ENCODE measurements at places on chromosomes 1 and 21. TPM values are rescaled to one million over a fixed set of nuclear protein-coding genes. Genes with fewer than 3 reads are reported as not detected.

Gene LCE3D
- total RNA-seq: not detected

Gene CELA3B
- total RNA-seq: not detected

Gene PWP2
- total RNA-seq: 1.2 TPM

Gene ANGPTL3
- total RNA-seq: not detected

Gene NLRP3
- total RNA-seq: 0.71 TPM

Gene DCST1
- not detected for total RNA-seq

Gene RXRG
- total RNA-seq: 5.3 TPM

Gene INSRR
- total RNA-seq: 0.12 TPM

Gene MFAP2
- 7.9 TPM for total RNA-seq

Gene PRMT6
- total RNA-seq: 5.1 TPM

Gene GPR52
- total RNA-seq: 1.5 TPM

Gene LRRC39
- total RNA-seq: 61.2 TPM

Gene NEXN
- 235 TPM for total RNA-seq

Gene WDR64
- not detected for total RNA-seq

Gene PLPPR4
- 1.9 TPM for total RNA-seq

Gene LDLRAD1
- not detected for total RNA-seq

Gene RGS18
- 2.3 TPM for total RNA-seq

Gene PAPPA2
- 0.89 TPM for total RNA-seq

Gene C1orf105
- 19.9 TPM for total RNA-seq

Gene ADCY10
- 0.06 TPM for total RNA-seq

Gene SLC35F3
- 0.08 TPM for total RNA-seq

Gene GUK1
- total RNA-seq: 185 TPM

Gene SPATA1
- total RNA-seq: 0.77 TPM

Gene KCNE1
- 7.5 TPM for total RNA-seq

Gene KTI12
- total RNA-seq: 5.4 TPM

Gene SYT14
- total RNA-seq: not detected

Gene CNR2
- total RNA-seq: not detected

Gene IGSF9
- total RNA-seq: 1.4 TPM

Gene OR2AK2
- total RNA-seq: not detected

Gene FMO5
- total RNA-seq: 1.4 TPM

Gene FNDC10
- 1.3 TPM for total RNA-seq

Gene GLMN
- 8.1 TPM for total RNA-seq

Gene FCRLB
- 0.77 TPM for total RNA-seq

Gene SPATA46
- not detected for total RNA-seq

Gene CASQ2
- 715 TPM for total RNA-seq

Gene C1QA
- 95.9 TPM for total RNA-seq

Gene RERE
- 162 TPM for total RNA-seq

Gene ORC1
- 0.52 TPM for total RNA-seq

Gene C1orf167
- total RNA-seq: 1.3 TPM

Gene CELA2A
- not detected for total RNA-seq

Gene ADAMTS5
- 7.9 TPM for total RNA-seq

Gene B3GALT2
- total RNA-seq: 26.4 TPM

Gene VWA5B1
- total RNA-seq: 0.06 TPM

Gene EDN2
- 0.18 TPM for total RNA-seq

Gene CHI3L2
- 36.8 TPM for total RNA-seq

Gene AMY1B
- total RNA-seq: not detected

Gene BMP8B
- total RNA-seq: 0.44 TPM
